ENCODE measurements at places on chromosomes 11 and 22.
A peak's percentile ranks its signal among the peaks of the same experiment; 100 is the strongest.

DNA sequence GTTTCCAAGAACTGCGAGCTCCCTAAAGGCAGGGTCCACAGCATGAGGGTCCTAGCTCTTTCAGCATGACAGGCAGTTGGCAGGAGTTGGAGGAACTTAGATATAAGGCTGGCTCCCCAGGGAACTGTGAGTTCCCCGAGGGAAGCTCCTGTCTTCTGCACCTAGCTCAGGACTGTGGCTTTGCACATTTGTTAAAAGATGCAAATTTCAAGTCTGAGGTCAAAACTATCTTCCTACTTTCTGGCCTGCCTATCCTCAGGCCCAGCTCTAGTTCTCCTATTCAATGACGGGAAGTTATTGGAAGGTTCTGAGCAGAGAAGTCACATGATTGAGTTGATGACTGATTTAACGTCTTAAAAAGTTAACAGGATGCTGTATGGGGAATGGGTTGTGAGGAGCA lies 11.7 kb upstream of the UCP3 start:
- DNase-seq: no peak

GRCh38 chr11:21398195-21398594 lies 728.8 kb downstream of the NELL1 start:
- DNase-seq: no peak

DNA sequence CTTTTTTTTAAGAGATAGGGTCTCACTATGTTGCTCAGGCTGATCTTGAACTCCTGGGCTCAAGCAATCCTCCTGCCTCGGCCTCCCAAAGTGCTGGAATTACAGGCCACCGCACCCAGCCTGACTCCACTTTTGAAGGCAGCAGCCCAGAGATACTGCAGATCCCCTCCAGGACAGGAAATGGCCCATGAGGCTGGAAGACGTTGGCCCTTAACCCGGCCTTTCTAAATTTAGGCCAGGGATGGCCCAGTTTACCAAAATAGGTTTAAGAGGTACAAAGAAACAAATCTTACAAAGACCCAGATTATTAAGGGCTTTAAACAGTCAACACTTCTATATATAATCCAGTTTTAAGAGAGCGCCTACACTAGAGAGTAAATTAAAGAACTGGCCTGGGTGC lies 32.2 kb downstream of the CPT1A start:
- DNase-seq: no peak

DNA sequence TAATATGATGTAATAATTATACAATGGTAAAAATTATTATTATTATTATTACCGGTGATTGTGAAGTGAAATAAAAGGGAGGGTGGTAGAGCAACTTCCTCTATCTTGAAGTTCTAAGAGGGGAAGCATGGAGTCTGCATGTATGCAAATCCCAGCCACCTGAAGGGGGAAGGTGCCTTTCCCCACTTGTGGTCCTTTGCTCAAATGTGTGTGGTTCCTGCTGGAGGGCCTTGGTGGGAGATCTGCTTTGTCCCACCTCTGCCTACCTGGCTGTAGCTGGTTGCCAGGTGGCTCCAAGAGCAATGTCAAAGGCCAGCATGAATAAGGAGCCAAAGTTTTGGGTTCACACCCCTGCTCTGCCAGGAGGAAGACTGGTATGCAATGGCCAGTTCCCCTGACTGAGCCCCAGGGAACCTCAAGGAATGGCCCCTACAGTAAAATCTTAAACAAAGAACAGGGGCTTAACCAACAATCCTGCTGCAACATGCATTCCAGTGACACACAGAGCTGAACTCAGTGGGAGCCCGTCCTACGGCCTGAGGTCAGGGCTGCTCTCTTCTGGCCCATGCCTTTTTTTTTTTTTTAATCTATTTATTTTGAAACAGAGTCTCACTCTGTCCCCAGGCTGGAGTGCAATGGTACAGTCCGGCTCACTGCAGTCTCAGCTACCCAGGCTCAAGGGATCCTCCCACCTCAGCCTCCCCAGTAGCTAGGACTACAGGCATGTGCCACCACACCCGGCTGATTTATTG lies 8.5 kb downstream of the TMEM132A start:
- no peak for DNase-seq

DNA sequence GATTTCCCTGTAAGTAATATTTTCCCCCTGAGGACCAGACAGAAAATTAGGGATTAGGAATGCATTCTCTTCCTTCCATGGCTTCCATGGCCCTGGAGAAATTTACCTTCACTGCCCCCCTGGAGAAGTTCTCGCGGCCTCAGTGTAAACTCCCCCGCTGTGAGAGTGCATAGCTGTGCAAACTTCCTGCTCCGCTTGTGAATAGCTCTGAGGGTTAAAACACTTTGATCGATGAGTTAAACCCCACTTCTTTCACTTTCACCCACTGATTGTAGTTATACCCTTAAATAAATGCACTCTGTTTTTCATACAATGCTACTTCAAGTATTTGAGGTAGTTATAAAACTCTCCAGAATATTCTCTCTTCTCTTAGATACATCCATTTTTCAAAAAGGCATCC lies 190.8 kb downstream of the DSCAML1 start:
- DNase-seq: no peak

DNA sequence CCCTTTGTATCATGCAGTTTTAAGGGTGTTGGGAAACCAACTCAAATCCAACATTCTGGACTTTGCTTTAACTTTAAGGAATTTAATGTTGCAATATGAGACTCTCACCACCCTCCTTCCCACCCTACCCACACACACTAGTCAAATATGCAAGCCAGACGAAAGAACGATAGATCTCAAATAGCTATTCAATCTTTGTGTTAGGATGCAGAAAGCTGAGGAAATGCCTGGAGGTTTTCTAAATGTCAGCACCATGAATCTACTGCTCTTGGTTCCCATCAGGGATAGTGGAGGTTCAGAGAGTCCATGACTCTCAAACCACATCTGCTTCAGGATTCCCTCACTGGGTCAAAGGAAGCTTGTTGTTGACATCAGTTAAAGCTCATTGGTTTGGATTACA lies 33.7 kb downstream of the EXPH5 start:
- no peak for DNase-seq

- DNase-seq: no peak
Measured at GRCh38 chr11:64690235-64690634, 32.8 kb downstream of the NRXN2 start.

DNA sequence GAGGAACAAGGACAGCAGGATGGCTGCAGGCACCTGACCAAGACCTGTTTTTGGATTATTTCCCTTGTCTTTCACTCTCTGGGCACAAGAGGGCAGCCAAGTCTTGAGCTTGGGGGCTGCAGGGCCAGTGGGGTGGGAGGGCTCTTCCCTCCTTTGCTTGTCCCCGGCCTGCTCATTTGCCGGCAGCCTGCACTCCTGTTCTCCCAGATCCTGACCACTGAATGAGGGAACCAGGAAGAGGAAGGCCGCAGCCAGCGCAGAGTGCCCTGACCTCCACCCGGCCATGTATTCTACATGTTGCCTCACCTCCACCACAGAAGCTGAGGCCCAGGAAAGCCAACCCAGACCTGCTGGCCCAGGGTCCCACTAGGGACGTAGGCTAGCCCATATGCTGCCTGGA lies 15.5 kb upstream of the NNMT start:
- peak; percentile 30 for DNase-seq

DNA sequence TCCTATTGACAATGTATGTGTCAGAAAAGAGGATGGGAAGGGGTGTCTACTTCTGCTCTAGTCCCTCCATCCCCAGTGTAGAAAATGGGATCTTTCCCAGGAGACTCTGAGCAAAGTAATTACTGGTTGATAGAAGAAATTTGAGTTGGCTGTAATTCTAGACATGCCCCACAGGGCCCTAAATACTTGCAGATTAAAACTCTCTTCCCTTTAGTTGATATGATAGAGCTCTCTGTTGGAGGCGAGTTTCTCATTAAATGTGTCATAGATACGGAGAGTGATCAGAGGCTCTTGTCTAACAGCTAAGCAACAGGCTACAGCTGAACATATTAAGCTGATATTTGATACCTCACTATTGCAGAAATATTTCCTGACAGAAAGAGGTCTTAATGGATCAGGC lies 32.9 kb downstream of the OR52E1 start:
- no peak for DNase-seq

DNA sequence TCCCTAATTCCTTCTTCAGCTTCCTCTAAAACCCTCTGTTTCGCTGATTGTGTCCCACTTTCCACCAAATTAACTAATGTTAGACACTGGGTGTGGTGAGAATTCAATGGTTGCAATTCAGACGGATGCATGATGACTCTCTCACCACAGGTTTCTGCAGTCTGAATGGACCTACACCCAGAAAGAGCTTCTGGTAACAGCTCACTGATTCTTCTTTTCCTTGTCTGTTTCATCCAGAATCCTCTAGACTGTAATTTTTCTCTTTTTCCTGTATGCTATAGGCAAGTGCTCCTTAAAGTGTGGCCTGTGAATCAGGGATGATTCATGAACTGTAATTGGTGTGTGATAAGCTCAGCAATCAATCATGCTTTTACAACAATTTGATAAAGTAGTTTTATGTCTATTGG lies 18.1 kb downstream of the MMP10 start:
- no peak for DNase-seq

DNA sequence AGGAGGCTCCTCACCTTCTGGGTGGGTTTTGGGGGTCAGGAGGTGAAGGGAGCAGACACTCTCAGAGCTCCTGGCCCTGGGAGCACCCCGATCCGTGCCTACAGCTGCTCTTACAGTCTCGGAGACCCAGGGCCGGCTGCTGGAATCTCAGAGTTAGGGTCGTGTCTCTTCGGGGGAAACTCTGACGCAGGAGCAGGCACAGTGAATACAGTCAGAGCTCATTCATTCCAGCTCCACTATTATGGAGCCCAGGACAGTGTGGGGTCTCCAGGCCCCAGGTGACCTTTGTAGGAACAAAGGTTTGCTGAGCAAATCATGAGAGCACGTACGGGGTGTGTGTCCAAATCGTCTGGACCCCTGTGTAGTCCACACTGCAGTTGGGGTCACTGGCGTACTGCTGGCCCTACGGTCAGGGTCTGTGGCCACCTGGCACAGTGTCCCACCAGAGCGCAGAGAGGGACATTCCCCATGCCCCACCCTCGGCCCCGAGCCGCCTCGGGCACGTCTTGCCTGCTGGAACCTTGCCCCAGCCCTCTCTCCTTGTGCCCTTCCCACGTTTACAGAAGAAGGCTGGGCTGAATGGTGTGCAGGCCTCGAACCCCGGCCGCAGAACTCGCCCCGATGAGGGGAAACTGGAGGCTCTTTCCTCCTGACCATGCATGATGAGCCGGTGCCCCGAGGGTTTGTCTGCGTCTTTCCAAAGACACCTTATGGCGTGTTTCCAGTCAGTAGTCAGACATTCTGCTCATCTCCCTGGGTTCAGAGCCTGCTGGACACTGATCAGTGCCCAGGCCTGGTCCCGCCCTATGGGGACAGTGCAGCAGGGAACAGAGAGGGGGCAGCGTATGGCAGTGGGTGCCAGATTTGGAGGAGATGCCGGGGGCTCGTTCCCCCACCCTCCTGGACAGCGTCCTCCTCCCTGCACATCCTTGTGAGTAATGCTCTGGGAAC lies 1166.6 kb downstream of the BRD1 start:
- DNase-seq: no peak

DNA sequence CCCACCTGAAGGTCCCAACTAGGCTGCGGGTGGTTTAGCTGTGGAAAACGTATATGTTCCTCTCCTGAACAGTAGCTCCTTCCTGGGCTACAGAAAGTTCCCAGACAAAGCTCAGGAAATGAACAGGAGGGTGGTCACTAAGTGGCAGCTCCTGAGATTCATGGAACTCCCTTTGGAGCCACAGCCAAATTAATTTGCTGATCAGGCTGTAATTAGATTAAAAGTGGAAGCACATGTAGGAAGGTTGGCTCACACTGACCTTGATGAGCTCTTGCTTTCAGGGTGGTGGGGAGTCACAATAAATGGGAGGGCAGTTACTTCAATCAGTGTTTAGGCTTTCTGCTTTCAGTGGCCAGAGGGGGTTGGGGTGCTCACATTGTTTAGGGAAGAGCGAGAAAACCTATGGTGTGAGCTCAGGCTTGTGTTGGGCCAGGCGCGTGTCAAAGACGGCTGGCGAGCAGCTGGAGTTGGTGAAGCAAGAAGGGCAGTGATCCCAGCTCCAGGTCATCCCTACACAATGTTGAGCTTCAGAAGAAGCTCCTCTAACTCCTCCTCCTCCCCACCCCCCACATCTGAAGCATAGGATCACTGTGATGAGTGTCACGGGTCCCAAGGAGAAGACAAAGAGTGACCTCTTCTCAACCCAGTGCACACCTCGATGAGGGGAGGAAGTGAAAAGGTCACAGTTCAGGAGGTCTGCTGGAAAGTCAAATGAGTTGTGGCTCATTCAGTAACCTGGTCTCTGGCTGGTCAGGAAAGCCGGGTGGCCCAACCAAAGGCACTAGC lies 42.5 kb downstream of the CLPB start:
- DNase-seq: no peak

- DNase-seq: no peak
Measured at GRCh38 chr11:17646451-17647145, 72.8 kb upstream of the MYOD1 start.

- DNase-seq: no peak
Measured at GRCh38 chr11:79465160-79465559, 24.3 kb upstream of the TENM4 start.

DNA sequence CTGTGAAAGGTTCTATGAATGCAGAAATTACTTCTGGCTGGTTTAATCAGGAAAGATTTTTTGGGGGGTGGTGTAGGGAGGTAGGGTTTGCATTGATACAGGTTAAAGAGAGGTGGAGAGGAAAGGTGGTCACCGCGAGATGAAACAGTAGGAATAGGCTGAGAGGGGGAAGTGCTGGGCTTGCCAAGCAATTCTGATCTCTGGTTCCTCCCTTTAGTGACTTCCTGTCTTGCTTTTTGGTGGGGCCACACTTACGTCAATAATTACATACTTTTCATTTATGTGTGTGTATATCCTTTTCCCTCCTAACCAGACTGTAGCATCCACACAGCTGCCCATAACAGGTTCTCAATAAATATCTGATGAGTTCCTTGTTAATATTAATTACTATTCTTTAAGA lies 120.0 kb downstream of the CTNND1 start:
- no peak for DNase-seq

DNA sequence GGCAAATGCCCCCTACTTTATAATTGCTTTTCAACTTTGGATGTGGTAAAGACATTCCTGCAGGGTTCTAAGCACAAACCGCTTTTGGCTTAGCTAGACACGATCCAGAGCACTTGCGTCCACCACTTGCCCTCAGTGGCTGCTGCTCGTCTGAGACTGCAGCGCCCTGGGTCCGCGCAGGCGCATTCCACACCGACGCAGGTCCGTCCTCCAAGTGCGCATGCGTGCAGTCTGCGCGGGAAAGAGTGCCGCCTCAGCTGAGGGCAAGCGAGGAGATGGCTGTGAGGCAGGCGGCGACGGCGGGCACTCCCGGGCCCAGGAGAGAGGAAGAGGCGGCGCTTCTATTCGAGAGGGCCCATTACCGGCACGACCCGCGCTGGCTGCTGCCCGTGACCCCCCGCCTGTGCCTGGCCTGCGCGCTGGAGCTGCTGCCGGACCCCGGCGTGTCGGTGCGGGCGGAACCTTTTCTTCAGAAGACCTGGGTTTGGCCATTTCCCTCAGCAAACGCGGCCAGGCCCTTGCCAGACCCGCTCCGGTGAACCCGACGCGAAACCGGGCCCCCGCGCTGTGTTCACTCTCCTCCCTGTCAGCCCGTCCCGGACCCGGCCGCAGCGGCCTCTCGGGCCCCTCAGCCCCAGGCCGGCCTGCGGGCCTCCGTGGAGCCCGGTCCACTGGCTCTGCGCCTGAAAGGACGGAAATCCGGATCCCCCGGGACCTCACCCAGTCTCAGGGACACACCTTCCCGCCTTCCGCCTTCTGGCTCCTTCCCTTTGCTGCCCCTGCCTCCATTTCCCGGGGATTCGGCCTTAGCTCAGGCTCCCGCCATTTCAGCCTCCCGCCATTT lies at the start of gene MEI1:
Gene MEI1 (plus strand): TSS at position 240 of the 844 bp plus-strand sequence. CDS start 36 bp downstream, at position 276.
- DNase-seq: no peak
